RPMI7951 (cell line): ENCODE measurements at places on chromosomes 3 and 15.

DNA sequence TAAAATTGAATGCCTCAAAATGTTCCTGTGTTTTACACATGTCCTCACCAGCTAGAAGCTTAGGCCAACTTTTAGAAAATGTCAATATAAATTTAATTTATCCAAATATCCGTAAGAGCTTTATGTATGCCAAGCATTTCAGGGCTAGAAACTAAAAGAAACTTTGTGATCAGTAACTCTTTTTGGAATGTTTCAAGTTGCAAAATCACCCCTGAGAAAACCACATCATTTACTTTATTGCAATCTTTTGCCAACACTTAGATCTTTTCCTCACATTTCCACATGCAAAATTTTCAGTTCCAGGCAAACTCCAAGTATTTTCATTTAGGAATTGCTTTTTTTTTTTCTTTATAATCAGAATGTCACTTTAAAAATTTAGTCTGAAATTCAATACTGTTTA lies 20.1 kb upstream of the IGF1R start:
- DNase-seq: no peak

GRCh38 chr3:123270818-123271217 lies 69.1 kb downstream of the SEC22A start:
- no peak for DNase-seq

- no peak for DNase-seq
These were observed 3.5 kb upstream of the ZFAND6 start for GRCh38 chr15:80055933-80056332.

GRCh38 chr3:19148768-19149091 lies 420 bp downstream of the KCNH8 start:
- no peak for DNase-seq

GRCh38 chr3:139187648-139188047 lies 143.0 kb upstream of the PRR23C start:
- peak; percentile 23 for DNase-seq

GRCh38 chr15:89783111-89783860 lies 7.2 kb downstream of the MESP2 start:
- DNase-seq: peak; percentile 38

DNA sequence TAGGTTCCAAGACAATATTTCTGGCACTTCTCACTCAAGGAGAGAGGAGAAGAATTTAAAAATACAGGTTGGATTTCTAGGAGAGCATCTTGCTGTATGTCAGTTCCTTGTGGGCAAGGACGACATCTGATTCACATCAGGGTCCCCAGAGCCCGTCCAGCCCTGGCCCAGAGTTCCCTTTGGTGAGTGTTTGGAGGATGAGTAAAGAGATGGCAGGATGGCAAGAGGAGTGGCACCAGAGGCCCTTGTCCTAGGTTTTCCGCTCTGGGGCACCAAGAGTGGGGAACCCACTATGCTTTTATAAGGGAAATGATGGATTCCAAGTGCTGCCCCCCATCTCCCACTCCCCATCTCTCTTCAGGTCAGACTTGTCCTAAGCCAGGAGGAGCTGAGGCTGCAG lies 181.8 kb downstream of the TBC1D2B start:
- no peak for DNase-seq
